ENCODE measurements at places on chromosomes 16 and 17.

GRCh38 chr16:9114842-9115241 is 23.4 kb downstream of the HAPSTR1 start:
- no peak for DNase-seq

- DNase-seq: no peak
Measured at GRCh38 chr16:482468-483185, 44.9 kb upstream of the CAPN15 start.

GRCh38 chr17:57954397-57955182 is 622 bp downstream of the CUEDC1 start:
- peak; percentile 84 for DNase-seq

- no peak for DNase-seq
Measured at GRCh38 chr16:83627996-83628395, 179.8 kb upstream of the HSBP1 start.

DNA sequence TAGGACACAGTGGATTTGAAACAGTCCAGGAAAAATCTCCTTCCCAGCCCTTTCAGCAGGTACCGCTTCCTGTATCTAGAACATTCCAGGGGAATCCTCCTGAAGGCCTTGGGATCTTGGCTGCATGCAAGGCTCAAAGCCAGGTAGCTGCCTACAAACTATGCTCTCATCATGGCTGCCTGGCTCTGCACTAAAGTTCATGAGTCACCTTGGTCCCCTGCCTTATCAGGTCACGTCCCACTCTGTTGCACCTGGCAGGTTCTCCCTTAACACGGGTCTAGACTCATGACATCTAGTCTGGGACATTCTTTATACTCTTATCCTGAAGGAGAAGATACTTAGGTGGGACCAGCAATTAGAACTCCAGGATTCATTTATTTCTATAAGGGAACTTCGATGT is 15.8 kb downstream of the FA2H start:
- no peak for DNase-seq

DNA sequence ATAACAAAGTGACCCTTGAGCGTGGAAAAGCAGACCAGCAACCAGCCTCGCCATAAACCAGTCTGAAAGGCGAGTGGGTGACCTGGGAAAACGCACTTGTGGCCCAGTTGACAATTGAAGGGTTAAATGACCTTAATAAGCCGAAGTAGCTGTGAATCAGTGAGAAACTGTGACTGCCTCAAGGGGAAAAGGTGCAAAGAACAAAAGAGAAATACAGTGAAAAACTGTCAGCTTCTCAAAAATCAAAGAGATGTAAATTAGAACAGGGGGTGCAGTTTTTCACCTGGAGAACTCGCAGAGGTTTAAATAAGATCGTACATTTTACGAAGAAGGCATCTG is 124.1 kb downstream of the CMIP start:
- DNase-seq: no peak

DNA sequence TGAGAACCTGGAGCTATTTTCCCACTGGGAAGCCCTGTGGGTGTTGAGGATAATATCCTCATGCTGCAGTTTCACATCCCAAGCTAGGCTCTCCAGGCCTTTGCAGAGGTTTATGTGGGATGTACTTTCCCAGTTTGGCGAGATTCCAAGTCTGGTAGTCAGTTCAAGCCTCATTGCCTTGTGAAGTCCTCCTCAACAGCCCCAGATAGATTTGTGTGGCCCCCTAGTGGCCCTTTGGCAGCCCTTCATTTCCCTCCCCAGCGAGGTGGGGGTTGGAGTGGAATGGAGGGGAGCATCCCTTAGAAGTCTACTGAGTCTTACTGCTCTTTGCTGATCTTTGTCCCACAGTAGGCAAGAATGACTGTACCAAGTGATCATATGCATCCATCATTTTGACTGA is 137.9 kb downstream of the CDH11 start:
- peak; percentile 32 for DNase-seq
